Stimulated activated CD8-positive, alpha-beta memory T cell treated with anti-CD3 and anti-CD28 coated beads, Interleukin-4, amount 100 ng/mL, for 48 hours (primary cell): ENCODE measurements at places on chromosomes 12 and 14.
A peak's percentile ranks its signal among the peaks of the same experiment; 100 is the strongest.

GRCh38 chr12:50200552-50201273, 33.5 kb upstream of the CERS5 start:
- no peak for DNase-seq

GRCh38 chr12:48221645-48222044, 18.6 kb upstream of the OR10AD1 start:
- DNase-seq: no peak

GRCh38 chr12:59787610-59788009, 191.8 kb downstream of the SLC16A7 start:
- no peak for DNase-seq

DNA sequence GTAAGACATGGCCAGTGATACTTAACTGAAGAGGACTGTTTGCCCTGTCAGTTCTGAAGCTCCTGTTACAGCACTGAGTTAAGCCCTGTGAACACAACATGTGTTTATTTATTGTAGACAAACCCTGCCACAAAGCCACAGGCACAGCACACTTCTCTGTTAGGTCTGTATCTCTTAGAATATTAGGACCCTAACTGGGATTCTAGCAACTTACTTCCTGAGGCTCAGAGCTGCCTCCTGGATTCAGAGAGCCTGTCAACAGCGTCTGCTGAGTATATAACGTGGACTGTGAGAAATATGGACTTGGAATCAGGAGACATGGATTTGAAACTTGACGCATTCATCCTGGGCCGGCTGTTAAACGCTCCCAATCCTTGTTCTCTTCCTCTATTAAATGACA, 135.0 kb upstream of the HIF1A start:
- DNase-seq: no peak

DNA sequence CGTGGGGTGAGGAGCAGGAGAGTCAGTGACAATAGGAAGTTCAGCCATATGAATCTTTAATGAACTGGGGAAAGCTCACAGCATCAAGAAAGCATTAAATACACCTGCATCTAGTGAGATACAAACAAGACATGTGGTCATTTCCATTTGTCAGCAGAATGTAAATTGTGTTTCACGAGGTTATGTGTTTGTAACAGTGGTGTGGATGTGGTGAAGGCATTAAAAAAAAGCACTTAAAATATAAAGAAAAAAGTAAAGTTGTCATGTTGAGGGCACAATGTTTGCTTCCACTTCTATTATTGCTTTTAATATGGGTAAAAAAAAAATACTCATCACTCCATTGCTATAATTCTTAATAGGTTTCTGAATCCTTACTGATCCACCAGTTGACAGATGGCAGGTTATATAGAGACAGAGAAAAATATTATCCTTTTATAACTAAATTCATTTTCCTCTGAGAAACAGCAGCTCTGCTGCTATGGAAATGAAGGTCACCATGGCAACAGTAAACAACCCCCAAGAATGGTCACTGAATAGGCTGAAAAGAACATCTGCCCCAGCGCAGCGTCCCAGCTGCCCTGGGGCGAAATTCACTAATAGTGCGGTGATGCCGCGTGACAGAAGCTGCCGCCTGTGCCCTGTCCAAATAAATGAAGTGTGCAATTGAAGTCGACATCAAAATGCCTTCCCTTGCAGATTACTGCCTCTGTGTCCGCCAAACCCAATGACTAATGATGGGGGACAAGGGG, 226.1 kb downstream of the FOXN3 start:
- DNase-seq: no peak

DNA sequence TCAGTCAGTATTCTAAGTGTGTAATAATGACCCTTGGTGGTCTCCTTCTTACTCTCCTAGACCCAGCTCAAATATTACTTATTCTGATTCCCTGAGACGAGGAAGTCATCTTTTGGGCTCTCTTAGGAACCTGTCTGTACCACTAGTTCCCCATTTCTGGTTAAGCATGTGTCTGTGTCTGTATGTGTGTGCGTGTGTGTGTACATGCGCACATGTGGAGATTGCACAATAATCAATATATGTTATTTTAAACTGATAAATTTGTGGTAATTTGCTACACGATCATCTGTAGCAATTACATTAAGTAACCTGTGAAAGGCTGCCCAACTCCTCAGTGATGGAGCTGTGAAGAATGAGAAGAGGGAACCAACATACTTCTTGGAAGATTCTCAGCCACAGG, 132.2 kb downstream of the ASCL4 start:
- no peak for DNase-seq

GRCh38 chr12:72448089-72448488, 175.9 kb downstream of the TRHDE start:
- DNase-seq: no peak

DNA sequence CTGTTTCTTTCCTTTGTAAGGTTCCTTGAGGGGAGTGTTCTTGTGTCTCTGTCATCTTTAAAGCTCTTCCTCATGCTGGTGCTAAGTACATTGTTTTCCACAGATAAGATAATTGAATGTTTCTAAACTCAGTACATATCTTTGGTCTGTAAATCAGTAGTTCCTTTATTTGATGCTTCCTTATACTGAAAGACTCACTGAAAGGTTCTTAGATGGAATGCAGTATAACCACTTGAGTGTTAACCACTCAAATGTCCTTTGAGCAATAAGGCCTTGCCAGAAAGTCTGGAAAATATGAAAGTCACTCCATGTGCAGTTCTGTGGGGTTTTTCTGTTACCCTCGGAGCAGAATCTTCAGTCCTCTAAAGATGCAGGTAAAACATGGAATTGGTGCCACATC, 23.0 kb upstream of the RNU6-8 start:
- no peak for DNase-seq

DNA sequence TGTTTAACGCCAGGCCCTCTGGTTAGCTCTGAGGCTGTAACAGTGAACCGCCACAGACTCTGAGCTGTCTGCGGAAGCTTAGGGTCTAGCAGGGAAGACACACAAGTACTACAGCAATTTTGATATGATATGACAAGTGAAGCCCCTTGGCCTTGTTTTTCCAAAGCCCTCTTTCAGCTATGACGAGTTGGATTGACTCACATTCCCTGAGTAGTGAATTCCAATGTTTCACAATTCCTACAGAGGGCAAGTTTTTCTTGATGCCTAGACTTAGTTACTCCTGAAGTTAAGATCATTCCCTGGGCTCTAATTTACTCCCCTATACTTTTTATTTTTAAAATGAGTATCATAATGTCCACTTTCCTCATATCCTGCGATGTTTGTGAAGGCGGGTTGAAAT, 53.3 kb upstream of the CISTR start:
- DNase-seq: no peak

- peak; percentile 30 for DNase-seq
Observed at GRCh38 chr14:23660290-23661226, 24.4 kb downstream of the DHRS2 start.

DNA sequence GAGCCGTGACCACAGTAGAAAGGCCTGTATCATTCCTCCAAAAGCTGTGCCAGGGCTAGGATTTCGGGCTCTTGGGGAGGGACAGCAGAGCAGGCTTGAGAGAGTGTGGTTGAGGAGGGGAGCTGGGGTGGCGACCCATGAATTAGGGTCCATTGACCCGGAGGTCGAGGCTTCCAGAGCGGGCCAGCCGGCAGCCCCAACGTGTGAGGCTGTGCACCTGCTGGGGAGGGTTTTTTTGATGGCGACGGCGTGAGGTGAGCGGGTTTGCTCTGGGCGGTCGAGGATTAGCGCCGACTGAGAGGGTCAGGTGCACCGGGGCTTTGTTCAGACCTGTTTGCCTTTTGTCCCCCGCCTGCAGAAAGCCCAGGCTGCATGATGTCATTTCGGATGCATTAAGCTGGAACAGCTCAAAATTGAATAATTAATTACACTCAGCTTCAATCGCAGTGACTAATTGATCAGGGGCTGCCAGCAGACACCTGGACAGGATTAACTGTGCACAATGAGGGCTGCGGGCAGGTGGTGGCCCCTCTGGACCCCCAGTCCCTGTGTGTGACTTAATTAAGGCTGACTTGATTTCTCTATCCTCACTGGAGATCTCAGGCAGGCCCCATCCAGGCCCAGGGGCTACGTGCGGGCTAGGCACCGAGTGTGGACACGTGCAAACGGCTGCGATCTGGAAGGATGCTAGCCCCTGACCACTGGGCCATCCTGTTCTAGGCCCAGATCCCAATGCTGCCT, 42.1 kb upstream of the MEG3 start:
- no peak for DNase-seq

GRCh38 chr14:101556131-101556530, 5.2 kb upstream of the DIO3 start:
- no peak for DNase-seq

DNA sequence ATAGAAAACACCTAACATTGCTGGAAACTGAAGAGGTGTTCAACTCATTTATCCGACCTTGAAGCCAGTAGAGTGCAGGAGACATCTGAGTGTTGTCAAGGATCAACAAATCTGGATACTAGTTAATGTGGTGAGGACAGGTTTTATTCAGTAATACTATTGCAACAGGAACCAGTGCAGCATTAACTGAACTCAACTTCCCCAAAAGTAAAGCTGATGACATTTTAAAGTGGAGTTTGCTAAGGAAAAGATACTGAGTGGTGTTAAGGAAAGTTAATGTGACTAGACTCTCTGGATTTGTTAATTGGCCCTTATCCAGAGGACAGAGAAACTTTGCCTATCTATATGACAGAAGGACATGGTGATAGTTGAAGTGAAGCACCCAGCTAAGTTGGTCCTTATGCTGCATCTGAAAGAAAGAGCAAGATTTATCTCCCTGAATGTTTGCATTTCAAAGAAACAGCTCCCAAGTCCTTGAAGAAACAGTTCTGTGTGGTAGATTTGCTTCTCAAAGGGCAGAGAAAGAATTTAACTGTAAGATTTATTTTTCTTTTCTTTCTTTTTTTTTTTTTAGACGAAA, 1.2 kb upstream of the CLEC7A start:
- no peak for DNase-seq

- no peak for DNase-seq
Observed at GRCh38 chr12:18160901-18161300, 70.9 kb upstream of the RERGL start.

GRCh38 chr14:87014856-87015255, 978.1 kb downstream of the GALC start:
- no peak for DNase-seq

- no peak for DNase-seq
Observed at GRCh38 chr14:103533999-103534575, 5.1 kb downstream of the TRMT61A start.

DNA sequence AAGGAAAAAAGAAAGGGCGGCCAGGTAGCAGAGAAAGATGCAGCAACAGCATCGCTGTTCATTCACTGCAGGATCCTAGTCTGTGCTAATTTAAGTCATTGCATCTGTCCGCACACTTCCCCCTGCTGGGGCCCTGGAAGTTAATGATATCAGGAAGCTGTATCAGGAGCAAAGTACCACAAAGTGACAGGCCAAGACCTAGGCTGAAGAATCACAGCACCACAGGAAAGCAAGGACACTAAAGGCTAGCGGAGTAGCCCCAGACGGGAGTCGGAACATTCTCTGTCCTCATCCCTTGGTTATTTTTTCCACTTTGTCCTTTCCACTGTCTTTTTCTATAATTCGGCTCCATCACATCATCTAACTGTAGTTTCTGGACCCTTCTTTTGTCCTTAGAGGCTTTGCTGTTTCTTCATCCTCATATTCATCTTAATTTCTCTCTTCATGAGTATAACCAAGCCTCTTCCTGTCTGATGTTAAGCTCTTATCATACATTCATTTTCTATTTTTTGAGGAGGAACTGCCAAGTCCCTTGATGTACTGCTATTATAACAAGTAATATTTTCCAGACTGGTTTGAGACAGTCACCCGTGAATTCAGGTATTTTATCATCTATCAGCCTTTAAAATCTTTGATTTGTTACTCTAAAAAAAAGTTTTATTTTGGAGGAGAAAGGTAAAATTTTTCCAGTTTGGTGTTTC, 28.3 kb downstream of the DUSP16 start:
- DNase-seq: no peak

DNA sequence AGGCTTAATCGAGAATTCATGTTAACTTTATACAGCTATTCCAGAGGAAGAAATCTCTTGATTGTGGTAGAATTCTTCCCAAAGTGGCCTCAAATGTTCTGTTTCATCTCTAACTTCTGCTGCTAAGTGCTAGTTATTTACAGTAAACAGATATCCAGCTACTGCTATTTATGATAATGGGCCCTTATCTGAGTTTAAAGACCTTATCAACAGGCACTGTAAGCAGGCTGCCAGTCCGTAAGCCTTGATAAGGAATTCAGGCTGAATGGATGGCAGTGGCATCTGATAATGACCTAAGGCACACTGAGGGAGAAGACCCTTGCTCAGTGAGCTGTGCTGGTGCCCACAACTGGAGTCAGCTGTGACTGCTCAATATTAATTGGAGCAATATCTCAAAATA, 59.0 kb downstream of the PAX9 start:
- no peak for DNase-seq

DNA sequence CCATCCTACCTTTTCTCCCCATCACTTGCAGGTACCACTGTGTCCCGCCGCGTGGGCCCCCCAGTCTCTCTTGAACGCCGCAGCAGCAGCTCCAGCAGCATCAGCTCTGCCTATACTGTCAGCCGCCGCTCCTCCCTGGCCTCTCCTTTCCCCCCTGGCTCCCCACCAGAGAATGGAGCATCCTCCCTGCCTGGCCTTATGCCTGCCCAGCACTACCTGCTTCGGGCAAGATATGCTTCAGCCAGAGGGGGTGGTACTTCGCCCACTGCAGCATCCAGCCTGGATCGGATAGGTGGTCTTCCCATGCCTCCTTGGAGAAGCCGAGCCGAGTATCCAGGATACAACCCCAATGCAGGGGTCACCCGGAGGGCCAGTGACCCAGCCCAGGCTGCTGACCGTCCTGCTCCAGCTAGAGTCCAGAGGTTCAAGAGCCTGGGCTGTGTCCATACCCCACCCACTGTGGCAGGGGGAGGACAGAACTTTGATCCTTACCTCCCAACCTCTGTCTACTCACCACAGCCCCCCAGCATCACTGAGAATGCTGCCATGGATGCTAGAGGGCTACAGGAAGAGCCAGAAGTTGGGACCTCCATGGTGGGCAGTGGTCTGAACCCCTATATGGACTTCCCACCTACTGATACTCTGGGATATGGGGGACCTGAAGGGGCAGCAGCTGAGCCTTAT, 9.2 kb downstream of the ARHGAP9 start:
- no peak for DNase-seq

GRCh38 chr12:39682689-39683477, 63.3 kb upstream of the ABCD2 start:
- no peak for DNase-seq

DNA sequence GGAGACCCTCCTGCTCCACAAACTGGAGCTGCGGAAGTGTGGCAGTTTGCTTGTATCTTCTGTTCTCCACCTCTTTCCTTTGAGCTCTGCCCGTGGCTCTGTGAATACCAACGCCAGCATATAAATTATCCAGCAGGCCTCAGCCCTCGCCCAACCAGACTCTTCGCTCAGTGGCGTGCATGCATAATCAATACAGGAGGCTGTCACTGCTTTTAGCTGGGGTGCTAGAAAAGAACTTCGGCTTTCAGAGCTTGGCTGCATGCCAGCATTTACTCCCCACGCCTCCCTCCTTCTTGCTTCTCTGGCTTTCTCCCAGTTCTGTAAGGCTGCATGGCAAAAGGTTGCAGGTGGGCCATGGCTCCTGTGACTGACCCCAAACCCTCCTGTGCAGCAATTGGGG, 26.9 kb downstream of the NRXN3 start:
- no peak for DNase-seq
